ENCODE measurements at places on chromosomes 5 and 9.

DNA sequence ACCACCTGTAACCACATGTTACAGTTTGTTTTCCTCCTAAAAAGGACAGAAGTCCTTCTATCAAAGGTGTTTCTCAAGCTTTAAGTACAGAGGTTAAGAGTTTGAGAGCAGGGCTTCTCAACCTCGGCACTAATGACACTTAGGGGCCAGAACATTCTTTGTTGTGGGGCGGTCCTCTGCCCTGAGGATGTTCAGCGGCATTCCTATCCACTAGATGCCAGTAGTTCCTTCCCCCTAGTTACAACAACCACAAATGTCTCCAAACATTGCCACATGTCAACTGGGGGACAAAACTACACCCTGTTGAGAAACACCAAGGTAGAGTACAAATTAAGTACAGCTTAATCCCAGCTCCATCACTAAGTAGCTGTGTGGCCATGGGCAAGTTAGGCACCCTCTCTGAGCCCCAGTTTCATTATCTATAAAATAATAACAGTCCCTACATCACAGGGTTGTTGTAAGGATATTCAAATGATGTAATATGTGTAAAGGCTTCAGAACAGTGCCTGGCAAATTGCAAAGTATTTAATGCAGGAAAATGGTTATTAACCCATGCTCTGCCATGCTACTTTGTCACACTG lies 44.6 kb downstream of the PIP5K1B start:
- DNase-seq: no peak

DNA sequence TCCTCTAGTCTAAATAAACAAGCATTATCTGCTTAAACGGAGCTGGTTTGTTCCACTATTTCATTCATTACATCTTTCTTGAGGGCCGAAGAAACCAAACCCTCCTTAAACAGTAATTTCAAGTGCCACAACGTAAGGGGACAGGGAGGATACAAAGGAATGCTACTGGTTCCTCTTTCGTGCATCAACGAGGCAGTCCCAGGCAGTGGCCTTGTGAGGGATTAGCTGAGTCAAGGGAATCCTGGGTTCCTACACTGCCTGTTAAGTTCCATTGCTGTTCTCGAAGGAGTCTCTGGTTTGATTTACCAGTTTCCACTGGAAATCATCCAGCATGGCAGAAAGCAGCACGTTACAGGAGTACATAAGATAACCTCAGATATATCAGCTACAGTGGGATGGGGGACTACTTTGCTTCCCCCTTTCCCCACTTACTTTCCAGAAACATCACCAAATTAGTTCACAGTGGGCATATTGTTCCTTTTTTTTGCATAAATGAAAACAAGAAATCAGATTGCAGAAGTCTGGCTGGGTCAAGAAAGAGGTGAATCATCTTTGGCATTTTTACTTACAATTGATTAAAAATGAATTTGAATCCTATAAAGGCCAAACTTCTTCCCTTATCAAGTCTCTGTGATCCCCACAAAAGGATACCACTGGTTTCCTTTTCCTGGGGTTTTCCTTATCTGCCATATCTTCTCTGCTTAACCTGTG lies 2.5 kb upstream of the RANBP3L start:
- no peak for DNase-seq

- DNase-seq: no peak
Observed at GRCh38 chr9:93193388-93194220, 9.7 kb downstream of the WNK2 start.

- DNase-seq: no peak
Observed at GRCh38 chr9:2536511-2536910, 85.1 kb upstream of the VLDLR start.

DNA sequence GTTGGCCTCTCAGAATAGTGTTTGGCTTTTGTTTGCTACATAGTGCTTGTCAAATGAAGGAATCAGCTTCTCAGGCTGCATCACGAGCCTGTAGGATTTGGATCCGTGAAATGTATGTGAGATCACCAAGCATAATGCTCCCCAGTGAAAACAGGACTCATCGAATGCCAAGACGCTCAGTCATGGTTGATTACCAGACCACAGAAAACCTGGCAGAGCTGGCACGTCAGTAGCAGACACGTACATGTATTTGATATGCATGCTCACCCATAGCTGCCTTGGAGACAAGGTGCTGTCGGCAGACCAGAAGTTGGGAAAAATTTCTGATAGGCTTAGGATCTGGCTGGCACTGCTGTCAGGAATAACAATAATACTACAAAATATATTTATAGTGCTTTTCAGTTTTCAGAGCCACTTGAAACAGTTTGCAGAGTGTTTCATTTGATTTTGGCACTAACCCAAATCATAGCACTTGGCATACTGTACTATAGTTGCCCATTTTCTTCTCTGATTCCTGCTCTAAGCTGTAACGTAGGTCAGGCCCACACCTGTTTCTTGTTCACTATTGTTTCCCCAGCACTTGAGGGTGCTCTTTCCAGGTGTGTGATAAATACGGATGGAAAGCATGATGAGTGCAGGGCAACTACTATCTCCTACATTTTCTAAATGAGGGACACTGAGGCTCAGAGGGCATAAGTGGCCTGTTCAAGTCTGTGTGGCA lies 226.1 kb downstream of the NR3C1 start:
- no peak for DNase-seq

DNA sequence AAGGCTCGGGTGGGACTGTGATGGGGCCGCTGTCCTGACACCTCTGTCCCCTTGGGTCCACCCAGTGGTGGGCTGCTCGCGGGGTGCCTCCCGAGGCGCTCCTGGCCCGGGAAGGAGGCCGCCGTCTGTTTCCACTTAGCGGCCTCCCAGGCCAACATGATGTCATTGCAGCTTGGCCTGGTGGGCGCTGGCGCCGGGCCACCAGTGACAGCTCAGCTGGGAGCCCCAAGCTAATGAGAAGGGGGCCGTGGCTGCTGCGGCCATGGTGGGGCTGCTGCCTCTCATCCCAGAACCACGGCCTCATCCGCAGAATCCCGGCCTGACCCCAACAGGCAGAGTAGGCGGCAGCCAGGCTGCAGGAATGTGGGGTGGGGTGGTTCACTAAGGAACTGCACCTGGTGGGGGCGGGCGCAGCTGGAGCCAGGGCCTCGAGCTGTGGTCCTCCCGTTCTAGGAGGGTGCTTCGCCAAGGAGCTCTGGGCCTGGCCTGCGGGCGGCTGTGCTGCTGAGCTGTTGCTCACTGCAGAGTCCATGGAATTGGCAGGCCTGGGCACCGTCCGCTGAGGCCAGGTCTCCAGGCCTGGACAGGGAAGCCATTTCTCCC lies 123.5 kb upstream of the COL5A1 start:
- no peak for DNase-seq

- no peak for DNase-seq
Observed at GRCh38 chr9:73155377-73155776, 3.7 kb downstream of the ANXA1 start.

GRCh38 chr9:132192728-132193127 lies 30.9 kb downstream of the NTNG2 start:
- DNase-seq: no peak

- no peak for DNase-seq
Observed at GRCh38 chr9:95124582-95125367, 192.7 kb downstream of the FANCC start.

DNA sequence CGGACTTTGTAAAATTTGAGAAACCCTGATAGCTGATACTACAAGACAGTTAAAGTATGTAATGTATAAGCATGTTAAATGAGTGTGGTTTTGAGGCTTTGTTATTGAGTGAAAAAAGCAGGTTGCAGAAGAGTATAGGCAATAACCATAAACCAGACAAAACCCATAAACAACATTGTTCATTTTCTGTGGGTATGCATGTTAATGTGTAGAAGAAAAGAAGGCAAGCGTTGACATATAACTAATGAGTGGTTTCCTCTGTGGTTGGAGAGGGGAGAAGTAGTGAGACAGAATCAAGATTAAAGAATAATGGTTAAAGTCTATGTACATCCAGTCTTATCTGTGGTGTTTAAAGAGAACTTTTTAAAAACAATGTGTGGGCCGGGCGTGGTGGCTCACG lies 26.2 kb downstream of the RAD23B start:
- DNase-seq: no peak

- DNase-seq: no peak
Observed at GRCh38 chr5:116013936-116014335, 18.3 kb upstream of the ARL14EPL start.

DNA sequence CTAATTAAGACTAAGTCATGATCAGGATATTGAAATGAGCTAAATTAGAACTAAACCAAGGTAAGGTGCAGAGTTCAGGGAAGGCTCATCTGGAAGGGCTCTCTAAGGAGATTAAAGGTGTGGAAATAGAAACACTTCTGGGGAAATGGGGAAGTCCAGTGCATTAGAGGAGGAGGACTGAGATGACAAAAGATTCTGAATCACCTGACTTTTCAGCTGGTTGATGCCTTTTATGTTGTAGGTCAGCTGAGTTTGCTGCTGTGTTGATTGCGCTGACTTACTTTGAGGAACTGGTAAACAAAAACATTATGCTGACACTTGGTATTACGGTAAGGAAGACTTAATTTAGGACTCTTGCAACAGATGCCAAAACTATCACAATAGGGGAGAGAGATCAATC lies 23.8 kb downstream of the IFNA5 start:
- DNase-seq: no peak

DNA sequence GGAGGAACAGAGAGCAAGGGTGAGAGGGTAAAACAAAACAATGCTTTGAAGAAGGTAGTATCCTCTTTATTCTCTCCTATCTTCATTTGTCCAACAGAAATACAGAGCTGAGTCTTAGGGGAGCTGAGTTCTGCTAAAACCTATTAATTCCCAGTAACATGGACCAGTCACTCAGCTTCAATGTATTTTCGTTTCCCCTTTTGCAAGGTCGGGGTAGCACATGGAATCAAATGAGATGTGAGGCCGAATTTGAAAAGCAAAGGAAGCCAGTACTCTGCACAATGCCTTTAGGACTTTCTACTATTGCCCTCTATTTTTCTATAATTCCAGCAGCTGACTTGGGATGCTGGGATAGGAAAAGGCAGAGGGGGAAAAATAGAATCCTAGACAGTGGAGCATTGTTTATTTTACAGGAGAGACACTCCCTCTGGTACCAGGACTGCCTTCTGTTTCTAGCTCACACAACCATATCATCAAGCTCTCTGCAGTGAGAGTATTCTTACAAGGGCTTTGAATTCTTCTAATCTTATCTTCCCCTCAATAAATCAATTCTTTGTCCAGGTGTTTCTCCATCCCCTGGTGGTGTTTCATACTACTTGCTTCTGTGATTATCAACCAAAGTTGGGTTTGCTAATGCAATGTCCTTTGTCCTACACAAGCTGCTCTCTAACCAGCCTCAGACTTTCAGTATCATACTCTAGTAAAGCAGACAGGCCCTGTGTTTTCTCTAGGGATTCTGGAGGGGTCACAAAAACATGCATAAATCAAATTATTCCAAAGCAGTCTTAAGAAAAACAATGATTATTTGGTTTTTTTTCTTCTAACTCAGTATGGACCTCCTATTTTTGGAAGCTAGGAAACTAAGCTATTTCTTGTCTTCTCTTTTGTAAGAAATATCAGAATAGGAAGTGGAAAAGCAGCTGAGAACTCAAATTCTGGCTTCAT lies 341.5 kb downstream of the OSTF1 start:
- no peak for DNase-seq

DNA sequence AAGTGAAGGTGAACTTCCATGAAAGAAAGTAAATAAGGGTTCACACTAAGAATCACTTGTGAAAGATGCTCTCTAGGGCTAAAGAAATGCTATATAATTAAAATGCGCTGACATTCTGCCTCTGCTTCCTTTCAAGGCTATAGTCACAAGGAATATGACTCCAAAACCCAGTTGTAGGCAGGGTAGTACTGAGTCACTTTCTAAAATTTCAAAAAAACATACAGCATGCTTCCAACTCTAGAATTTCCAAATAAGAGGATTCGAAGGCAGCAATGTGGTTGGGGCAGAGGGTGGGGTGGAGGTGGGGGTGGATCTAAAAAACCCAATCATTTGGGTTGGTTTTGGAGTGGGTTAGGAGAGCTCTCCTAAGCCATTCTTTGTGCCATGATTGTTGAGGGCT lies 84.6 kb downstream of the HMHB1 start:
- no peak for DNase-seq
